ENCODE measurements at places on chromosomes 4 and X.

DNA sequence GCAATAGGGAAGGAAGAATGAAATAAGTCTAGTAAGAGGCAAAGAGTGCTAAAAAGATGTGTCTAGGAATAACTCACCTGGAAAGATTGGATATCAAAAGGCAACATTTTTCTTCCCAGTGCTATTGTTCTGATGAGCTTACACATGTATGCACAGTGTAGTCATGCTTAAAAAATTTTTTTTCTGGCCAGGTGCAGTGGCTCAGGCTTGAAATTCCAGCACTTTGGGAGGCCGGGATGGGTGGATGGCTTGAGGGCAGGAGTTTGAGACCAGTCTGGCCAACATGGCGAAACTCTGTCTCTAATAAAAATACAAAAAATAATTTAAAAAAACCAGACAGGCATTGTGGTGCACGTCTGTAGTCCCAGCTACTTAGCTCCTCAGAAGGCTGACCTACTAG is 795.8 kb upstream of the IGFBP7 start:
- DNase-seq: no peak

GRCh38 chrX:120200851-120201250 is 42.4 kb downstream of the RHOXF2 start:
- DNase-seq: no peak

DNA sequence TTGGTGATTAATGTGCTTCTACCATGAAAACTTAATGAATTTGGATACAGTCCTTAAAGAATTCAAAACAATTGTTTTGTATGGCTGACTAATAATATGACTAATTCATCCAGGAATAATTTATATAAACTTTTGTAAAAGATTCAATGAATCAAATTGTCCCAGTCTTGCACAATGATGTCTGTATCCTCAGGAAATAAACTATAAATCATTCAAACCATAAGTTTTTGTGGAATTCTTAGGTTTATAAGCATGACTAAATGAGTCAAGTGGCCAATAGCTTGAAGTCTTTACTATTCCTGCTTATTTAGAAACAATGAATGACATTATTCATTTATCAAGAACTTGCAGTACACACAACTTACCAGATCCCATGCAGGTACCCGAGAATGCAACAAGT is 935.0 kb upstream of the INTU start:
- DNase-seq: no peak

- DNase-seq: no peak
These were observed 148.2 kb downstream of the SMIM20 start for GRCh38 chr4:26062215-26062614.

DNA sequence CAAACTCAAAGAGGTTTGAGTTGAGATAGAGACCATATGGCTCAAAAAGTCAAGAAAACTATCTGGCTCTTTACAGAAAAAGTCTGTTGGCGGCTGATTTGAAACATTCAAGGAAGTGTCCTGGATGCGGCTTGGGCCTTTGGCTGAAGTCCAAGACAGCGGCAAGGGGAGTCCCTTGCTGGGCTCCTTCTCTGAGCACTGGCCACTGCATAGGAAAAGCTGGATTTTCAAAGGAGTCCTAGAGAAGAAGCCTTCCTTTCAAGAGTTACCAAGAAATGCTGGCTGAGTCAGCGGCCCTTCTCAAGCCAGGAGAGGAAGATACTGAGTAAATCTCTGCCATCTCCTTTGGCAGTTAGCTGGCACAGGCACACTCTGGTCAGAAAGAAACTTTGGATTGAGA is 12.1 kb downstream of the APLN start:
- no peak for DNase-seq

DNA sequence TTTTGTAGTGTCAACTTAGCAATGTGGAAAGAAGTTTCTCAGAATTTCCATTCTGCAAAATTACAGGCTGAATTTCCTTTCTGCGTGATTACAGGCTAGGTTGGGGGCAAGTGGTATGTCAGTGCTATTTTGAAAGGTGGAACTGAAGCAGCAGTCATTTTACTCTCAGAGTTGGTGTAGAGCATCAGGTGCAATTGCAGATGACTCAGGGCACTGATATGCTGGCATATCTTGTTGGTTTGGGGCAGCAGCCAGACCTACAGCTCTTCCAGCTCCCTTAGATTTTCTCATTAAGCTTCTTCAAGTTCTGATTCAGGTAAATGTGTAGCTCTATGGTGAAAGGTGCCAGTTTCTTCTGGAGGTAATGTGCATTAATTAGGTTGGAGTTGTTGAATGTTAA is 930.7 kb upstream of the PCDH10 start:
- DNase-seq: no peak

DNA sequence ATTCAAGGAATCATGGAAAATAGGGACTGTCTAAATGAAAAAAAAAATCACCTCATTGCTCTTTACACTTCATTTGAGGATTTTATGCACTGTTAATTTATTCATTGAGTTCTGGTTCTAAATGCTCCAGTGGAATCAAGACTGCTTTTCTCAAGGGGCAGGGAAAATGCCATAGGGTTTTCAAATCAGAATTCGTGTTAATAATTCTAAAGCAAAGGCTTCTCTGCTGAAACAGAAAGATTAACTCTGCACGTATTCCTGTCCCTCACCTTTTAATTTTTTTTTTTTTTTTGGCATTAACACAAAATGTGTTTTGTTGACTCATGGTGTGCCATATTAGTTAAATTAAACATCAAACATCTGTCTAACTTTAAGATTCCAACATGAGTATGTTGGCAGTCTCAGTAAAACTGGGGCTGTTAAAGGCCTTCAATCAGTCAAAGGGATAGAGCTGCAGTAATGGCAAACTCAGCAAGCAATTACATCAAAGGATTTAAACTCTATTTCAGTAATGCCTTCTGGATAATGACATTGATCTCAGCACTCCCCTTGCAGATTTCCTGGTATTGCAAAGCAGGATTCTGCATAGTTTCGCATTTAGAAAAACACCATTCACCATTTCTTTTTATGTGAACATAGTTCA is 878.1 kb downstream of the RAPGEF2 start:
- no peak for DNase-seq

DNA sequence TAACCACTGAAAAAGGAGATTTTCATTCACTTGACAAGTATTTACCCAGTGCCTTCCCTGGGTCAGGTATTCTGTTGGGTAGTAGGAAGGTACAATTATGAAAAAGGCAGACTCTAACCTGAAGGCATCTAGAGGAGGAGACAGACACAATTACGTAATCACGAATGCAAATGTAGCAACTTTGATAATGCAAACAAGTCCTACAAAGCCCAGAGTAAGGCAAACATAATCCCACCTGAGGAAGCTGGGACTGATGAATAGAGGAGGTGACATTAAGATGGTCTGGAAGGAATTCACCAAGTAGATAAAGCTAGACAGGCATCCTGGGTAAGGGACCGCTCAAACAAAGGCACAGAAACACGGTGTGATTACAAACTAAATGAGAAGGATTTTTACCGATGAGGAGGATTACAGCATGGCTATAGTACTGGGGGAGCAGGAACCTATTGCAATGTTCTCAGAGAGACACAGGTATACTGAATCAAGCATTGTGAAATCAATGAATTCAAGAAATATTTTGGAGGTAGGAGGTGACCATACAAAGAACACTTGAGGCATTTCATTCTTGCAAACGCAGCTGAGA is 37.1 kb downstream of the TMEM150C start:
- DNase-seq: no peak

- DNase-seq: no peak
These were observed 345.9 kb upstream of the NOCT start for GRCh38 chr4:138669479-138670315.

- no peak for DNase-seq
These were observed 92.9 kb downstream of the FNIP2 start for GRCh38 chr4:158861766-158862165.

DNA sequence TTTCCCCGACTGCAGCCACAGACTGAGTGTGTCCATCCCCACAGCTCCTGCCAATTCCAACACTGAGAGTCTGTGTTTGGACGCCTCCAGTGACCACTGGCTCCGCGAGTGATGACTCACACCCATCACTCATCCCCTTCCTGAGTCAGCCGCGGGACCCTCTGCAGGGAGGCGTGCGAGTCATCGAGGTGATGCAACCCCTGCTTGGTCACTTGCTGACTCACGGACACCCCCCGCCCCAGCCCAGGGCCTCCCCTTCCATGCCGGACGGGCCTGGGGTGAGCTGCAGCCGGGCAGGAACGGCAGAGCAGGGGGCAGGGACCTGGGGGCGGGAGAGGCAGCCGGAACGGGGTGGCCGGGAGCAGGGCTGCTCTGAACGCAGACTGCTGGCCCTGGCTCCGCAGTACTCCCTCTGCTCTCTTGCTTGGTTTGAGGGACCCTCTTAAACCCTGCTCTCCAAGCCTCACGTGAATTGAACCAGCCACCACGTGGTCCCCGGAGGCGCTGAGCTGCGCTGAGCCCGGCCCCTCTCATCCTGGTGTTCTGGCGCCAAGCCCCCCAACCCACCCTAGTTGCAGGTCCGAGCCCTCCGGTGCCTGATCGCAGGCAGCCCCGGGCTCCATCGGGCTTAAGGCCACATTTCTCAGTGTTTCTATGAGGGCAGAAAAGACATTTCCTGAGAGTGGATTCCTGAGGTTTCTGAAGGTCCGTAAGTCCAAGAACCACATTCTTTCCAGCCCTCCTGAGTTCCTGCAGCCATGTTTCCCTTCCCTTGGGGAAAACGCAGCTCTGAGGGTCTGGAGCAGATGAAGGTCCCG is 32.4 kb downstream of the FGFRL1 start:
- DNase-seq: no peak

DNA sequence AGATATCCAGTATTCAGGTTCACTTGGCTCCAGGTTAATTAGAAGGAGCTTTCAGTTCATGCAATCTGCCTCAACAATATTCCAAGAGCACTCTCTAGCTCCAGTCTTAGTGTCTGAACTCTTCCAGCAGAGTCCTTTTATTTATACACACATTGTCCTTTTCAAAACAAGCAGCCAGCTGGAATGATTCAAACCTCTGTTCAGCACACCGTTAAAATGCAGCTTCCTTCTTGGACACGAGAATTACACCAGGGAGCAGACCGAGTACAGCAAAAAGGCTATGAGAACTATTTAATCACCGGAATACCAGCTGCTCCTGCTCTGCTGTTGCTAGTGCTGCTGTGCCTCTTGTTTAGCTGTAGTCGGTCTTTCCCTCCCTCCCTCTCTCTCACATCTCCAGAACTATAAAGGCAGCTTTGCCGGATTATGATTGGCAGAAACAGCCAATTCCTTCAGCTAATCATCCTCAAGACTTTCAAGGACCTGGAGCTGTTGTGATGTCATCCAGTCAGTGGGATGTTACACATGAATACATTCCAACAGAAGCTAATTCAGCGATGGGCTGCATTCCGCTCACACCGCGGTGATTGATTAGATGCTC is at the start of gene NDST4:
Gene NDST4, minus strand, starts transcription at position 115 of the 601 bp plus-strand sequence. CDS start 36,584 bp downstream, outside the sequence.
- DNase-seq: no peak

DNA sequence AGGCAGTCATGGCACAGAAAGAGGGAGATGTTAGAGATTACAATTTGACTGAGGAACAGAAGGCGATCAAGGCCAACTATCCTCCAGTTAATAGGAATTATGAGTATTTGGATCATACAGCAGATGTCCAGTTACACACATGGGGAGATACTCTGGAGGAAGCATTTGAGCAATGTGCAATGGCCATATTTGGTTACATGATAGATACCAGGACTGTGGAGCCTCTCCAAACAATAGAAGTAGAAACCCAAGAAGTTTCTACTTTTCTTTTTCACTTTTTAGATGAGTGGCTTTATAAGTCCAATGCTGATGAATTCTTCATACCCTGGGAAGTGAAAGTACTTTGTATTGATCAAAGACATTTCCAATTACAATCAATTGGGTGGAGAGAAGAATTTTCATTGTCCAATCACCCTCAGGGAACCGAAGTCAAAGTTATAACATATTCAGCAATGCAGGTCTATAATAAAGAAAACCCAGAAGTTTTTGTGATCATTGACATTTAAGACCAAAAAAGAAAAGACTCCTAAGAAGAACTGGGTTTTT is 139.1 kb downstream of the MAB21L2 start:
- no peak for DNase-seq

- DNase-seq: no peak
These were observed 119.9 kb downstream of the FBXW7 start for GRCh38 chr4:152415980-152416379.

DNA sequence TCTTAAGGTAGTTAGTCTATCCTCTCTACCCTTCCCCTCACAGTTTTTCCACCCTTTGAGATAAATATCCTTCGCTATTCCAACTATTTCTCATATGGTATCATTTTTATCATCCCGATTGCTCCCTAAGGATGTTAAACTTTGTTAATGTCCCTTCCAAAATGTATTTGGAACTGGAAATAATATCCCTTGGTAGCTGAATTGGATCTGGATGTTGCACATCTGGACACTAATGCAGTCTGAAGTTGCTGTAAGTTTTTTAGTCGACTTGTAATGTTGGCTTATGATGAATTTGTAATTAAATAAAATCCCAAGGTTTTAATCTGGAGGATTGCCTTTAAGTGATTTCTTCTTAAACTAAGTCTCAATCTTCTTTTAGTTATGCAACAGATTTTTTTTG is 22.5 kb downstream of the XIAP start:
- no peak for DNase-seq

DNA sequence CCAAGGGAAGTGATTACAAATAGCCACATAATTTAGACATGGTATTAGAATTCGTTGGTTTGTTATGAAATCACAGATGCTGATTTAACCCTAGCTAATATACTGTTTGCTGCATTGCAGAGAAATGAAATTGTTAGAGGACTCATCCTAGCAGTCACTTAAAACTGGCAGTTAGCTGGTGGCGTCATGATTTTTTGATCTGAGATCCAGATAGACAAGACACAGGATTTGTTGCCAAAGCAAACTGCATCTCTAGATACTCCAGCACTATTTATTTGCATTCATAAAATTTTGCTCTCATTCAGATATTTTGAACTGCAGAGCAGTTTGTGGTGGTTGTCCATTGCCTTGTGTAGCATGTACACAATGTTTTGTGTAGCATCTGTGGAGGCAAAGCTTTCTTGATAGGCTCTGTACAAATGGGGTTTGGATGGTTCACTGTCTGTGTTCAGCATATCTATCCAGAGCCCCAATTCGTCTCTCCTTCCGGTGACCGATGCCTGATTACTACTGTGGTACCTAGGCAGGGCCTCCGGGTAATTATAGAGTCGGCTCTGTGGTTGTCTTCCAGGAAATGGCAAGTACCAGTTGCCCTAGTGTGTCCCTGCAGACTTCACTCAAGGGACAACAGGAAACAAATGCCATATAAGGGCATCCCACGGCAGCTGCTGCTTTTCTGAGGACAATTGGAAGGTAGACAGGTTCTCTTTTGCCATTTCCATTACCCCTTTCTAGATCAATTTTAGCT is 30.1 kb upstream of the SPARCL1 start:
- DNase-seq: no peak

Data from T-helper 2 cell (primary cell).